ENCODE measurements at places on chromosomes 7 and 10.

DNA sequence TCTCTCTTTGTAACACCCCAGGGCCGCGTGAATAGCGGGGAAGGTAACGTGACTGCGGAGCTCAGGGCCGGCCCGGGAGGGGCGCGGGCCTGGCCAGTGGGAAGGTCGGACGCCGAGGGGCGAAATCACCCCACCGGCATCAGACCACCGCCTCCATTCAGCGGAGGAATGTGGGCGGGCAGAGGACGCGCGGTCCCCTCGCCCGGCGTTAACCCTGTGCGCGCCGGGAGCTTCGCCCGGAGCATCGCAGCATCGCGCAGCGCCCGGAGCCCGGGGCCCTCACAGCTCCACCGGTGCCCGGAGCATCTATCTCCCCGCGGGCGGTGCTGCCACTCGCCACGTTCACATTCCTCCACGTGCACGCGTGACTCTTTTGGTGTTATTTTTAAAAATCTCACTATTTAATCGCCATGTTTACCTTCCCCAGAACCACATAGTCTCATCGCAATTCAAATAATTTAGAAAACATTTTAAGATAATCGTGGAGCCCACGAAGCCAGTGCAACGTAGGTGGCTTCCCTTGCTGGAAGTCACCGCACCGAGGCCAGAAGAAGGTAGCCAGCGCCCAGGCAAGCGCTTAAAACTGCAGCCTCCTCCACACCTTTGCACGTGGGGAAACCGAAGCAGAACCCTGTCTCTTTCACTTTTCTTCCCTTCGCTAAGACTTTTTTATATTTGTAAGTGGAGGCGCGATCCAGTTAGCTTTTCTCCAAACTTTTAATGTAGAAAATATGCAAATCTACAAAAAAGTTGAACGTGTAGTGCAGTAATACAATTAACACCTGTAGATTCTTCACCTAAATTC is 21.8 kb downstream of the FGFBP3 start:
- DNase-seq: no peak

DNA sequence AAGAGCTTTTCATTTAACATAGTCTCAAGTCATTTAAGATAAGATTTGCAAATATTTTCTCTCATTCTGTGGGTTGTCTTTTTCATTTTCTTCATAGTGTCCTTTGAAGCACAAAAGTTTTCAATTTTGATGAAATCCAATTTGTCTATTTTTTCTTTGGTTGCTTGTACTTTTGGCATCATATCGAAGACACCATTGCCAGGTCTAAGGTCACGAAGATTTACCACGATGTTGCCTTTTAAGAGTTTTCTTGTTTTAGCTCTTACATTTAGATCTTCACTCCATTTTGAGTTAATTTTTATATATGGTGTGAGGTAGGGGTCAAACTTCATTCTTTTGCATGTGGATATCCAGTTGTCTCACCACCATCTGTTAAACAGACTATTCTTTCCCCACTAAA is 34.7 kb downstream of the TMEM270 start:
- no peak for DNase-seq

- DNase-seq: no peak
Measured at GRCh38 chr7:42997611-42998010, 65.4 kb downstream of the MRPL32 start.

- DNase-seq: no peak
Measured at GRCh38 chr7:100736671-100737070, 3.3 kb downstream of the ZAN start.

DNA sequence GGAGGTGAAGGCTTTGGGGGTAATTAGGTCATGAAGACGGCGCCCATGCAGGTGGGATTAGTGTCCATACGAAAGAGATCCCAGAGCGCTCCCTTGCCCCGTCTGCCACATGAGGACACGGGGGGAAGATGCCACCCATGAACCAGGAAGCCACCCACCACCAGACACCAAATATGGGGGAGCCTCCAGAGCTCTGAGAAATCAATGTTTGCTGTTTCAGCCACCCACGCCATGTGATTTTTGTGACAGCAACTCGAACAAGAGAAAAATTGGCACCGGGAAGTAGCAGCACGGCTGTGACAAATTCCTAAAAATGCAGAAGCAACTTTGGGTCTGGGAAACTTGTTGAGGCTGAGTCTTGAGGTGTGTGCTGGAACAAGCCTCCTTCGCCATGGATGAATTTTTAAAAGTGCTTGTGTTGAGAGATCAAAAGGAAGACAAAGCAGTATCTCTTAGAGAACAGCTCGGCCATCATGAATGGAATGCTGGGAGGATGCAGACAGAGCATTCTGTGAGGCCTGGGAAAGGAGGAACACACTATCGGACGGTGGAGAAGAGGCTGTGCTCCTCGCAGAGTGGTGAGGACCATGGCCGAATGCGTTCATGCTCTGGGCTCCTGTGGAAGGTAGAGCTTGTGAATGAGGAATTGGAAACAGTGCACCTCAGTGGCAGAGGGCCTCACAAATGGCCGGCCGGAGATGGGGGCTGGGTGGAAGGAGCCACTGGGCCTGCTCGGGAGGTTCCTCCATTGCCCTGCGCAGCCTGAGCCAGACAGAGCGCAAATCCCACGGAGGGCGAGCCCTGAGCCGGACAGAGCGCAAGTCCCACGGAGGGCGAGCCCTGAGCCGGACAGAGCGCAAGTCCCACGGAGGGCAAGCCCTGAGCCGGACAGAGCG is 277.5 kb downstream of the PTPRN2 start:
- DNase-seq: no peak

DNA sequence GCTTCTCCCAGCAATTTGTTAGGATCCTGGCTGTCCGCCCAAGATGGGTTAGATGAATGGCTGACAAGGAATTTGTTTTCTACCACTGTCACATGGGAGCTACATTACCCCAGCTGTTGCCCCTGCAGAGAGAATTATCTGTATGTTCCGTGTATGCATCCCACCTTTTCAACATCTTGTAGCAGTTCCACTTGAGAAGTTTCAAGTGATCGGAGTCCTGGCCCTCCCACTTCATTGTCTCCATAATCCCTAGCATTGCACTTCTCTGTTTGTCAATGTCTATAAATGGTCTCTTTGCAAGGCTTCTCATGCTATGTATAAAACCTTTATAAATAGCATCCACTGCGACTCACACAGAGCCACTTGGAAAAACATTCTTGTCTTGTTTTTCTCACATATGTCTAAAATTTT is 972.5 kb downstream of the CNTNAP2 start:
- DNase-seq: no peak

DNA sequence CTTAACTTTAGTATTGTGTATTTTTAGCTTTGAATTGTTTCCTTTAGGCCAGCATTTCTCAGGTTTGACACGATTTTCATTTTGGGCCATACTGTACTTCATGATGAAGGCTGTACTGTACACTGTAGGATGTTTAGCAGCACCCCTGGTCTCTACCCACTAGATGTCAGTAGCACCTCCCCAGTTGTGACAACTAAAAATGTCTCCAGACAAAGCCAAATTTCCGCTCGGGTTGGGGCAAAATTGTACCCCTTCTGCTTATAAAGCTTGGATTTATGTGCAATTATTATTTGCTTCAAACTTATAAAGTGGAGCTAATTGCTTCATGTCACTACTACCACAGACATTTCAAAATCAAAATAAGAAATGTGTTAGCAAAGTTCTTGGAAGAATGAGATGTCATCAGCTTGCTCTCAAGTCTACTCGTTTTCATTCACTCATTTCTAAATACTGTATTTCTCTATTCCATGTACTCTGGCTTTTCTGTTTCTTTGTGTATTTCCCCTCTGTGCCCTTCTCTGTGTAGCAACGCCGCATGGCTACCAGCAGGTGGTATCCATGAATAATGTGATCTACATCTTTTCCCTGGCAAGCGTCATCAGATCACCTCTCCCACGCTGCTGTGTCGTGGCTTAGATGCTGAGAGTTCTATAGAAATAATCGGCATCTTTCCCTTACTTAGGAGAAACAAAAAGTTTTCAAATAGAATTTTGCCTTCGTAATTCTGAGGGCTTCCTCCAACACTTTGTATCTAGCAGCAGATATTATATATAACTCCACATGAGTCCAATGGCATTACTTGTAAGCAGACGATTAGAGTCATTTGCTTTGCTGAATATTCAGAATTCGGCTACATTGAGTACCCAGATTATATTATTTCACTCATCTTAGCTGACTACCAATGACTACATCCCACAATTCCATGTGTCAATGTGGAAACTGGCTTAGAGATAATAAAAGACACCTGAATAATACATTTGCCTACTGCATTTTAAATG is 47.8 kb upstream of the CALCR start:
- DNase-seq: peak; percentile 43

DNA sequence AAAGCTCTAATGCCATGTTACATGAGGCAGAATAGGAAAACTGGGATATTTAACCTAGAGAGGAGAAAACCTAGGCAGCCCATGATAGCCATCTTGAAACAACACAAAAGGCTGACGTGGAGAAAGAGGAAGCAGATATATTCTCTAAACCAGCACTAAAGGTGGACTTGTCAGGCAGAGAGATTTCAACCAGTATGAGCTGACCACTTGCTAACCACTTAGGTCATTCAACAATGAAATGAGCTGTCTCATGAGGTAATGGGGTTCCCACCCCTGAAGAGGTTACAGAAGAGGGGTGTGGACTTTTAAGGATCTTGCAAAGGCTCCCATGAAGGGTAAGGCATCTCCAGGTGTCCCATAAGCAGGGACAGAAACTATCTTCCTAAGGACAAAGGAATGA is 26.8 kb upstream of the EGR2 start:
- DNase-seq: no peak

GRCh38 chr7:78379148-78379547 is 580.6 kb downstream of the PHTF2 start:
- no peak for DNase-seq

GRCh38 chr10:57294698-57295097 is 933.6 kb upstream of the ZWINT start:
- DNase-seq: no peak

DNA sequence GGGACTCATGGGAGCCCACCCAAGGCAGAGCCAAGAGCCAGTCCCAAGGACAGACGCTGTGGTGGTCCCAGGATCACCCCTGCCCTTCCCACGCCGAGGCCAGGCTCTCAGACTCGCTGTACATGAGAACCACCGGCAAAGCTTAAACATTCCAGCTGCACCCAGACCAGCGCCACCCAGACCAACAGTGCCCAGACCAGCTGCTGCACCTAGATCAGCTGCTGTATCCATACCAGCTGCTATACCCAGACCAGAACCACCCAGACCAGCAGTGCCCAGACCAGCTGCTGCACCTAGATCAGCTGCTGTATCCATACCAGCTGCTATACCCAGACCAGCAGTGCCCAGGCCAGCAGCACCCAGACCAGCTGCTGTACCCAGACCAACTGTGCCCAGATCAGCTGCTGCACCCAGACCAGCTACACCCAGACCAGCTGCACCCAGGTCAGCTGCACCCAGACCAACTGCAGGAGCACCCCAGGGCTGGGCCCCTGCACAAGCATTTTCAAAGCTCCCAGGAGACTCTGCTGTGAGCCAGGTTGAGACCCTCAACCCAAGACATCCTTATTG is 47.9 kb upstream of the CNPY1 start:
- no peak for DNase-seq

GRCh38 chr7:30634634-30635201 is 40.0 kb downstream of the GARS1 start:
- DNase-seq: no peak

DNA sequence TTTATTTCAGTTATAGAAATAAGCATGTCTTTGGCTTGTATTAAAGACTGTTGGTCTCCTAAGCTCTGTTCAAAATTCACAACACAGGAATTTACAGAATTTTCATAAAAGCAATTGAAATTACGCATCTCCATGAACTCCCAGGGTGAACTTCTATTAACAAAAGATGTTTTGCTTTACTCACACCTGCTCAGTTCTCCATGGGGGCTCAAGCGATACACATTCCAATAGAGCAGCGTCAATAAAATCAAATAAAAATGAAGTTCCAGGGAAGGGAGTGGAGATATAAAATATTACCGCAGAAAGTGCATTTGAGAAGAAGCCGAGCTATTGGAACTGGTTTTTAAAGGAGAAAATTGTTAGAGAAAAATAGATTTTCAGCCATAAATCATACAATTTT is 41.5 kb upstream of the ZNF438 start:
- DNase-seq: no peak

- DNase-seq: no peak
Measured at GRCh38 chr10:78905957-78906308, 162.8 kb upstream of the ZMIZ1 start.

- DNase-seq: no peak
Measured at GRCh38 chr10:122674781-122675180, 24.9 kb downstream of the C10orf120 start.

- no peak for DNase-seq
Measured at GRCh38 chr10:101831169-101831811, 12.3 kb downstream of the KCNIP2 start.

DNA sequence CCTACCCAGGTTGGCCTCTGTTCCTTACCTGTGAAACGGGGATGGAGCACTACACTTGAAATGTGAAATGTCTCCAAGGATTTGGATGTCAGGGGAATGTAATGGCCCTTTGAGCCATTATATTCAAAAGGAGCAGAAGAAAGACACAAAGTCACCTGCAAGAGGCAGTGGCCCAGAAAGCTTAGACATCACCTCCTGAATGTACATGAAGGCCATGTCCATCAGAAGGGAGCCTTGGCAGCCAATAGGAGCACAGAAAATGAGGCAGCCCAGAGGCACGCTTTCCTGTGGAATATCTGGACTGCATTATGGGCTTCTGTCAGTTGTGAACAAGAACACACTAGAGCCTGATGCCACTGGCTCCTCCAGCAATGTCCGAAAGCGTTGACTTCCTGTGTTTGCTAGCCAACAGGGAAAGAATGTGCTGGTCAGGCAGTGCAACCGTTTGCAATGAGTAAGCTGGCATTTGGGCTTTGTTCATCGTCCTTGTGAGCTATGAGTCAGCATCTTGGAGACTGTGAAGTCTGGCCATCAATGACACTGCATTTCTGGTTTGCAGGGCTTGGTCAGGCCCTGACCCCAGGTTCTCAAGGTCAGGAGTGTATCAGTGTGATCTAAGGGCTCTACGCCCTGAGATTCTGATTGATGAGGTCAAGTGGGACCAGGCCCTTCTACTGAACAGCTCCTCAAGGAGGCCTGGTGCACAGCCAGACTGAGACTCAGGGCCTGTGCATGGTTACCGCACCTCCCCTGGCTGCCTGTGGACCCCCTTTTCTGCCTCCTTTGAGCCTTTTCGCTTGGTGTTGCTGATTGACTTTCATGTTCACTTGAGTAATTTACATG is 222.4 kb downstream of the RPS24 start:
- DNase-seq: peak; percentile 95

DNA sequence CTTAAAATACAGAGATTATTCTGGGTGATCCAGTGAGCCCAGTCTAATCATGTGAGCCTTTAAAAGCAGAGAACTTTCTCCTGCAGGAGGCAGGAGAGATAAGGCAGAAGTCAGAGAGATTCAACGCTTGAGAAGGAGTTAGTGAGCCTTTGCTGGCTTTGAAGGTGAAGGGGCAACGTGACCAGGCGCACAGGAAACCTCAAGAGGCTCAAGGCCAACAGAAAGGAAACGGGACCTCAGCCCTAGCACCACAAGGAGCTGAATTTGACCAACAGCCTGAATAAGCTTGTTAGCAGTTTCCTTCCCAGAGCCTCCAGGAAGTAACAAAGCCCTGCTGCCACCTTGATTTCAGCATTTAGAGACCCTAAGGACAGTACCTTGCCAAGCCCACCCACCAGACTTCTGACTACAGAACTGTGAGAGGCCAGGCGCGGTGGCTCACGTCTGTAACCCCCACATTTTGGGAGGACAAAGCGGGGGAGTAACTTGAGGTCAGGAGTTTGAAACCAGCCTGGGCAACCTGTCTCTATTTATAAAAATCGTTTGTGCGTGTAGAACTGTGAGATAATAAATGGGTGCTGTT is 87.3 kb upstream of the KAT6B start:
- no peak for DNase-seq

Data from NCI-H226 (cell line).